ENCODE measurements at places on chromosomes 5 and 9. TPM values are rescaled to one million over a fixed set of nuclear protein-coding genes. Genes with fewer than 3 reads are reported as not detected.
A peak's percentile ranks its signal among the peaks of the same experiment; 100 is the strongest.

Gene QRFP
- not detected for total RNA-seq

DNA sequence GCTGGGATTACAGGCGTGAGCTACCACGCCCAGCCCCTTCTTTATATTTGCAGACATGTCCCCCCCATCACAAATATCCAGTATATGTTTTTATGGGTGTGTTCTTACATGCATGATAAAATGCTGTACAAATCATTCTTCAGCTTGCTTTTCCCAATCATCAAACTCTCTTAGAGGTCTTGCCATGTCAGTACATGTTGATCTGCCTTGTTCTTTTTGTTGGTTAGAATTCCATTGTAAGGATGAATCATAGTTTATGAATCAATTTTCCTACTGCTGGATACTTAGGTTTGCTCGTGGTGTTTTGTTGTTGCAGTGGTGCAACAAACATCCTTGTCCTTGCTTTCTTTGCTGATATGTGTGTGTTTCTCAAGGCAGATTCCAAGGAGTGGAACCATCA is 79.9 kb upstream of the NEURL1B start:
- no peak for DNase-seq

Gene PCDHA9
- 0.46 TPM for total RNA-seq

GRCh38 chr5:35182910-35183535 is 47.3 kb downstream of the PRLR start:
- peak; percentile 74 for DNase-seq

- DNase-seq, result no peak
Observed at GRCh38 chr5:1503241-1504068, 20.3 kb downstream of the LPCAT1 start.

Gene ARL15
- total RNA-seq, result 13.0 TPM

DNA sequence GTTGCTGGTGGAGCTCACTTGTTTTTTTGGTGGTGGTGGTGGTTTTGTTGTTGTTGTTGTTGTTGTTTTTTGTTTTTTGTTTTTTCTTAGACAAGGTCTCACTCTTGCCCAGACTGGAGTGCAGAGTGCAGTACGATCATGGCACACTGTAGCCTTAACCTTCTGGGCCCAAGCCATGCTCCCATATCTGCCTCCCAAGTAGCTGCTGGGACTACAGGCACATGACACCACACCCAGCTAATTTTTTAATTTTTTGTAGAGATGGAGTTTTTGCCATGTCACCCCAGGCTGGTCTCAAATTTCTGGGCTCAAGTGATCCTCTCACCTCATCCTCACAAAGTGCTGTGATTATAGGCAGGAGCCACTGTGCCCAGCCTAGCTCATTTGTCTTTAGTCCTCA is 53.5 kb downstream of the NUP214 start:
- DNase-seq, result no peak

DNA sequence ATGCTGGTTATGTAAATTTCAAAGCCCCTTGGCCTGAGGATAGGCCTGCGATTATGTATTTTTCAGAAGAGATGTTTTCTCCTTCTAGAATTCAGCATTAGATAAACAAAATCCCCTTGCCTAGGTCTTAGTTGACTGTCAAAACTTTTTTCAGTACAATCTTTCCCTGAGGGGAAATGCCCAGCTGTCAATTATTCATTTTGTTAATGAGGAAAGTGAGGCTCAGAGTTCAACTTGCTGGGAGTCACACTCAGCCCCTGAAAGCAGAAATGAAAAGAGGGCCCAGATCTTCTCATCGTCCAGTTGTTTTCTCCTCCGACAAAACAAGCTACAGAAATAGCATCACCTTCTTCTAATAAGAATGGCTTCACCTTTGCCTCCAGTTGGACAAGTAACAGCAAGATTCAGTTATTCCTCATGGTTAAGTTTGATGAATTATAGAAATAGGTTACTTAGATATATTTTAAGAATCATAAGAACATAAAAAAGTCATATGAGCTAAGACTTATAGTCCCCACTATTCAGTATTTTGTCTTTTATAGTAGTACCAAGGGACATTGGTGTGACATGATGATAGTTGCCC is 627.1 kb upstream of the WWC1 start:
- DNase-seq, result no peak

DNA sequence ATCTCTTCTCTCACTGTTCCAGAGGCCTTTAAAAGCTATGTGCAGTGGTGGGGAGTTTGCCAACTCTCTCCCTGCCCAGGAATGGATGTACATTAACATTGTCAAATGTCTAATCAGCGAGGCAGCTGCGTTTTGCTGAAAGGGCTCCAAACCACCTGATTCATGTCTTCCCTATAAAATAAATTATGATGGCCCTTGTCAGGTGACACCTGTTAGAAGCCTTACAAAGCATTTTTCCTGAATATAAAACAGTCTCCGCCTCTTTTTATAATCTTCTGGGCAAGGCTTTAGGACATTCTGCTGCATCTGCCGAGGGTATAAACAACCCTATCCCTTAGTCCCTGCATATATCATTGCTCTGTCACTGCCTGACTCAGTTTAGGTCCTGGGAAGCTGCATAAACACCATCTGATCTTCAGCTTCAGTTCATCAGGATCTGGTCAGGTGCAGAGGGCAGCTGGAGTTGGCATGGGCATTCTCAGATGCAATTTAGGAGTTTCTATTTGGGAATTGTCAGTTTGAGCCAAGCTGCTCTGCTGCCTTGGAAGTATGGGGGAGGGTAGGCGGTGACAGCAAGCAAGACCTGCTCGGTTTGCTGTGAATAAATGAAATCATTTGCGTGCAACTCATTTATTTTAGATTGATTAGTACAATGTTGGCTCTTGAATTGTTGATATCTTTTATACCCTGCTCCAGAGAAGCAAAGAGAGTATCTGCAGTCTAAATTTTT is 103.5 kb downstream of the ACER2 start:
- no peak for DNase-seq

DNA sequence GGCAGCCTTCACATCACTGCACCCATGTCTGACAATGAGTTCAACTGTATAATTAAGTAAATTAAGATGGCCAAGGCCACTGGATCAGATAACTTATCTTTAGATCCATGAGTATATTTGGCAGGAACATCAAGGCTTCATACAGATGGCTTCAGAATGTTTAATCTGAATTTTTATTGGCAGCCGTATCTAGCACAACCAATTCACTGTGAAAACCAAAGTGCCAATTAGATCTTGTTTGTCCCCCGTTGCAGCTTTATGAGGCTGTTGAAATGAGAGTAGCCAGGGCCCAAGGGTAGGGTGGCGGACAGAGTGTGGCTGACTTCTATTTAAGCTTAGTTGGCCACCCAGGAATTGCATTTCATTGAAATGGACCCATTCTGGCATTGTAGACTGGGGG is 137.7 kb downstream of the SYK start:
- DNase-seq, result no peak

DNA sequence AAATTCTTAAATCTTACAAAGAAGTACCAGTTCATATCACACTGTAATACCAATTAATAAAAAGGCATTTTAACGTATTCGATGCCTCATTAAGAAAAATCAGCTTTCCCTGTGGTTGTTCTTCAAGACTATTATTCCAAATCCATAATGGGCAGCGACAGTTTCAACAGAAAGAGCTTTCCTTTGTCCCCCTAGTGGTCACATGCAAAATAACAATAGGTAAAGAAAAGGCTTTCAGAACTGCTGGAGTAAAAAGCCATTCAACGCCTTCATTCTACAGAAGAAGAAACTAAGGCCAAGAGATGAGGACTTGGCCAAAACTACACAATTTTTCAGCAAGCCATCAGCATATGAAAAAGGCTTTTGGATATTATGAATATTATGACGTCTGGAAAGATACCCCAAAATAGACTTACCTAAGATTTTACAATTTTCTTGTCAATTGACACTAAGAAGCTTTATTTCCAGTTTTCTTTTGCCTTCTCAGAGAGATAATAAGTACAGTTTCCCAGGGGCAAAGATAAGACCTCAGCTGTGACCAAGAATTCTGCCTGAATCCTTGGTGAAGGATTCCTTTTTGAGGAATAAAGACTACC is 6.7 kb upstream of the CDH6 start:
- DNase-seq, result no peak

- DNase-seq, result peak; percentile 42
Observed at GRCh38 chr9:113738893-113739604, 137.1 kb upstream of the ZNF618 start.

DNA sequence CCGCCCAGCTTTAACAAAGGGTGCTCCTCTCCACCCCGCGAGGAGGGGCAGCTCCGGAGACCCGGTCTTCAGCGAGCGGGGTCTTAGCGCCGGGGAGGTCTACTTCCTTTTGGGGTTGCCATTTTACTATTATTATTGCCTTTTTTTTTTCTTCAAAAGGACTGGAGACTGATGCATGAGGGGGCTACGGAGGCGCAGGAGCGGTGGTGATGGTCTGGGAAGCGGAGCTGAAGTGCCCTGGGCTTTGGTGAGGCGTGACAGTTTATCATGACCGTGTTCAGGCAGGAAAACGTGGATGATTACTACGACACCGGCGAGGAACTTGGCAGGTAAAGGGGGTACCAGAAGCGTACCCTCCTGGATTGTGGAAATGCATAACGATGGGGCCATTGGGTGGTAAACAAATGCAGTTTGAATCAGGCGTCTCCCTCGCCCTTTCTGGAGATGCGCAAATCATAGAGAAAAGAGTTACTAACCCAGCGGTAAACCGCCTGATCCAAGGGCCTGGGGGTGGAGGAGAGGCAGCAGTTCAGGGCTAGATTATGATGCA is 1.2 kb downstream of the DAPK1 start:
- peak; percentile 32 for DNase-seq

Gene SHLD3
- total RNA-seq, result 2.9 TPM

- DNase-seq, result no peak
Observed at GRCh38 chr5:79508354-79508753, 5.6 kb downstream of the HOMER1 start.

DNA sequence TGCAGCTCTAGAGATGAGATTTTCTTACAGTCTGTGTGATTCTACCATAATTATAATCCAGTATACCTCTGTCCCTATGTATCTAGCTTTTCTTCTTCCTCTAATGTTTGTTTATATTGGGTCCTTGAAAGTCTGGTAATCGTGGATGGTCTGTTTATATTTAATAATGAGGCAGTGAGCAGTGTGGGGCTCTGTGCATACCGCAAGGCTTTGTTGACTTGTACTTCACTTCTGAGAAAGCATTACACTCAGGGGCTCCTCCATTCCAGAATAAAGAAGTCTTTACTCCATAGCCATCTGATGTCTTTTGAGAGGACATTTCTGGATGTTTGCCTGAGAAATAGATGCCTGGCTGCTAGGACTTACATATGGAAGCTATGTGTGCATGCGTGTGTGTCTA is 4.5 kb upstream of the MPDZ start:
- DNase-seq, result no peak

DNA sequence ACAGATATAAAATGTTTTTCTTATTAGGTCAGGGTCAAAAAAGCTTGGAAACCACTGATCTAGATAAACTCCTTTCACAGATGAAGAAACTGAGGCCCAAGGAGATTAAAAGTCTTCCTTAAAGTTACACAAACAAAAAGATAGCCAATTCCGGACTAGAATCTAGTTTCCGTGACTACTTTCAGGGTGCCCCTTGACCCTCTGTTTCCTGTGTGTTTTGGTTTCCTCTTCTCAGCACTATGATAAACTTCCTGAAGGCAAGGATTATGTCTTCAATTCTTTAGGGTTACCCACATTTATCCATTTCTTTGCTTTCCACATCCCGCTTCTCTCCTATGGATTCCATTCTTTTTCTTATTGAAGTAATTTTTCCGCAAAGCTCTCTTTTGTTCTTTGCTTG is 83.1 kb downstream of the ADAMTS12 start:
- DNase-seq, result no peak
